ENCODE measurements at places on chromosomes 2 and 18.

- DNase-seq: no peak
Measured at GRCh38 chr2:47900857-47901256, 5.4 kb downstream of the FBXO11 start.

DNA sequence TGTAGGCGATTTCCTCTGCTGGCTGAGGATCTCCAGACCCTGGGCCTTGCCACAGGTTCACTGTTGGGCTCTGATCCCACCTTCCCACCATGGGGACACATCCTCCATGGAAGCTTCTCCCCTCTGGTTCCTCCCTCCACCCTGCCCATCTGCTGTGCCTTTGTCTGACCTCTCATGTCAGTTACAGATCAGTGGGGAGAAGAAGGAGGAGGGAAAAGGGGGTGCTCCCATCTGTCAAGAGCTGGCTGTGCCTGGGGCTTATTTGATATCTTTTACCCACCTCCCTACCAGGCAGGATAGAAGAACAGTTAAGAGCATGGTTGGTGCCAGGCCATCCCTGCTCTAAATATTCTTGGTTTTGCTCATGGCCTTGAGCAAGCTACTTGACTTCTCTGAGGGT lies 12.3 kb upstream of the DNAJB2 start:
- no peak for DNase-seq

DNA sequence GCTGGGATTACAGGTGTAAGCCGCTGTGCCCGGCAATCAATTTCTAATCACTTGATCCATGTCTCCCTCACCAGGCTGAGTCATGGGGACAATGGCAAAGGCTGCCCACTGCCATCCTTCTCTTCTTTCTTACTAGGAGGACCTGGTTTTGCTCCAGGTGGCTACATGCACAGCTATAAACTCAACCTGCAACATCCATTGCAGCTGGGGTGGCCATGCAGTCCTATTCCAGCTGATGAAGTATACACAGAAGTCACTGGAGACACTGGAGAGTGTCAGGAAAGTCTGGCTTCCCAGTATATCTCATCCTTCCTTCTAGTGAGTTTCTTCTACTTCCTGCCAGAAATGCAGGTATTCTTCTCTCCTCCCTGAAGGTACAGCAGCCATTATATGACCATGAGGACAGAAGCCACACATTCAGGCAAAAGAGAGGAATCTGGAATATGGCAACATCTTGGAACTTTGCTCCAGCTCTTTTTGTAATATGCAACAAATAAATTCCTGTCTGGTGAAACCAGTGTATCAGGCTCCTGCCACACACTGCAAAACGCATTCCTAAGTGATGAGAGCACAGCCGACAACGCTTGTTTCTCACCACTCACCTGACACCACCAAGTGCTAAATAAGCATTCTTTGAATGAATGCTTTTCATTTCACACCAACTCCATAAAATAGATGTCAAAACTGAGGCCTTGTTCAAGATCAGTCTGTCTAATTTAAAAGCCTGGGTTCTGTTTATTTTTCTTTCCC lies 32.3 kb downstream of the SCTR start:
- DNase-seq: no peak

- no peak for DNase-seq
Measured at GRCh38 chr2:161139098-161139987, 20.9 kb upstream of the TANK start.

GRCh38 chr2:214104219-214104618 lies 306.6 kb upstream of the VWC2L start:
- DNase-seq: no peak

GRCh38 chr2:174108579-174108978 lies 139.8 kb downstream of the OLA1 start:
- DNase-seq: no peak

- no peak for DNase-seq
Measured at GRCh38 chr2:217329023-217329431, 469.2 kb upstream of the TNP1 start.

GRCh38 chr2:111930409-111930808 lies 32.0 kb downstream of the MERTK start:
- DNase-seq: no peak

GRCh38 chr2:100408941-100409340 lies 8.5 kb downstream of the CHST10 start:
- DNase-seq: no peak

DNA sequence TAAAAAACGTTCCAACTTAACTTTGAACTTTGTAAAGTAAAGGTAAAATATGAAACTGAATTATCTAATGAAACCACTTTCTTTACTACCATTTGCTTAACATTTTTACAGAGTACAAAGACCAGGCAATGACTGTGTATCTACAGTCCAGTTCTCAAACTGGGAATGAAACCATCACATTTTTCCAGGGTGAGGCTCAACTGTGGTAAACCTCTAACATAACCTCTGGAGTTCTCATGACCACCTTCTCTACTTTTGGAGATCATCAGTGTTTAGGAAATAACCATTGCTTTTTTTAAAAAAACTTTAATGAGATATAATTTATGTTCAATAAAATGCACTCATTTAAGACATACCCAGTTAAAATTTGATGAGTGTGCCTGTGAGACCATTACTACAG lies 223.5 kb downstream of the RNF152 start:
- no peak for DNase-seq

- no peak for DNase-seq
Measured at GRCh38 chr2:229571243-229571642, 143.1 kb downstream of the DNER start.

GRCh38 chr18:78207942-78208341 lies 771.7 kb upstream of the SALL3 start:
- DNase-seq: no peak

- DNase-seq: no peak
Measured at GRCh38 chr18:65057439-65058083, 693.3 kb upstream of the CDH7 start.

DNA sequence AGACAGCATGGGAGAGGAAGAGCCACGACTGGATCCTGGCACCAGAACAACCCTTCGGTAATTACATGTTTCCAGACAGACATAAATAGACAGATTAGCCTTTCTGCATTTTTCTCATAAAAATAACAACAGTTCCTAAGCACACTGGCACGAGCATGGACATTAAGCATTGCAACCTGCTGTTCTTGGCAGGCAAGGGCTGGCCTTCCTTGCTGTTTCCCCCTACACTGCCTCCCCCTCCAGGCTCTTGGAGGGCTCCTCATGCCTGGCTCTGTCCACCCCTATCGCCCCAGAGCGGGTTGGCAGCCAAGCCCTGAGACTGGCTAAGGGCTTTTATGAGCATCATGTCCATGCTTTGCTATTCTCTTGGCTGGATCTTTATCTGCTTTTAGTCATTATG lies 89.6 kb downstream of the TTC32 start:
- no peak for DNase-seq

GRCh38 chr2:181602017-181602416 lies 54.9 kb downstream of the CERKL start:
- DNase-seq: no peak

GRCh38 chr2:168819050-168819715 lies 16.7 kb downstream of the NOSTRIN start:
- DNase-seq: no peak

GRCh38 chr2:62733546-62733945 lies 28.0 kb downstream of the EHBP1 start:
- DNase-seq: no peak

DNA sequence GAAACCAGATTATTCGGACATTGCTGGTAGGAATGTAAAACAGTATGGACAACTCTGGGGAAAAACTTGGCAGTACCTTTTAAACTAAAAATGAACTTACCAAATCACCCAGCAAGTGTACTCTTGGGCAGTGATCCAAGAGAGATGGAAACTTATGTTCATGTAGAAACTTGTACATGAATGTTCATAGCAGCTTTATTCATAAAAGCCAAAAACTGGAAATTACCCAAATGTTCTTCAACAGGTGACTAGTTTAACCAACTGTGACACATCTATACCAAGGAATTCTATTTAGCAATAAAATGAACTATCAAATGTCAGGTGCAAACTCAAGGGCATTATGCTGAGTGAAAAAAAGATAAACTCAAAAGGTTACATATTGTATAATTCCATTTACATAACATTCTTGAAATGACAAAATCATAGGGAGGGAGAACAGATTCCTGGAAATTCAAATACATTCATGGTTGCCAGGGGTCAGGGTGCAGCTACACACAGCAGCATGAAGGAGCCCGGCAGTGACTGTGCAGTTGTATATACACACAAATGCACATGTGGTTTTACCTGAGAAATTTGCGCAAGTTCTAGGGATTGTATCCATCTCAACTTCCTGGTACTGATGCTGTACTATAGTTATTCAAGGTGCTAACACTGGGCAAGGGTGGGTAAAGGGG lies 3.5 kb upstream of the RNU4ATAC start:
- no peak for DNase-seq

GRCh38 chr18:2236232-2236631 lies 335.1 kb downstream of the METTL4 start:
- DNase-seq: no peak

- no peak for DNase-seq
Measured at GRCh38 chr2:146392186-146392585, 1452.6 kb upstream of the ACVR2A start.

DNA sequence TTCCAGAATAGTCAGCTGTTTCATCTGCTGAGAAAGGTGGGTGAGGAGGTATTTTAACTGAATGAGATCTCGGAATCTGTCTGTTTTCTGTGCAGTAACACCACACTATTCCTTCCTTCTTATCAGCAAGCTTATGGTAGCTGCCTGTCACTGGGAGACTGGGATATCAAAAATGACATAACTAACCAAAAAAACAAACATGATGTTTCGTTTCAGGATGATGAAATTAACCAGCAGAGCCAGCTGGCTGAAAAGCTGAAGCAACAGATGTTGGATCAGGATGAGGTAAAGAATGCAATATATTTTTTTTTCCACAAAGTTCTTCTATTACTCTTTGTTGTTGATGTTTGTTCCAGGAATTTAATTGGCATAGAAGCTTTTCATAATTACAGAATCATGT lies 59.8 kb upstream of the LYPD6B start:
- DNase-seq: no peak

DNA sequence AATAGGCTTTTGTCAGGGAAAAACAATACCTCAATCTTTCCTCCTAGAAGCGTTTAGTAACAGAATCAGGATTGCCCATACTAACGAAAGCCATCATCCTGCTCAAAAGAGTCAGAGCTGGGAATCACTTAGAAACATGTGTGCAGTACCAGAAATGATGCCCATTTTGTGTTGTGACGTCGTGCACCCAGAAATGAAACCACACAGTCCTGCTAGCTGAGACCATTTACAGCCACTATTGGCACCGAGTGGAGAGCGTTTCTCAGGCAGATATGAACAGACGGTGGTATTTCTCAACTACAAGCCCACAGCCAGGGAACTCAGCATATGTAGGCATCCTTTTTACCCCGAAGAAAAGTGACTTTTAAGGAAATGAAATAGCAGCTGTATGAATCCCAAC lies 284.3 kb upstream of the LRATD1 start:
- no peak for DNase-seq

GRCh38 chr18:62715759-62716615 lies 646 bp downstream of the PHLPP1 start:
- DNase-seq: peak; percentile 62

DNA sequence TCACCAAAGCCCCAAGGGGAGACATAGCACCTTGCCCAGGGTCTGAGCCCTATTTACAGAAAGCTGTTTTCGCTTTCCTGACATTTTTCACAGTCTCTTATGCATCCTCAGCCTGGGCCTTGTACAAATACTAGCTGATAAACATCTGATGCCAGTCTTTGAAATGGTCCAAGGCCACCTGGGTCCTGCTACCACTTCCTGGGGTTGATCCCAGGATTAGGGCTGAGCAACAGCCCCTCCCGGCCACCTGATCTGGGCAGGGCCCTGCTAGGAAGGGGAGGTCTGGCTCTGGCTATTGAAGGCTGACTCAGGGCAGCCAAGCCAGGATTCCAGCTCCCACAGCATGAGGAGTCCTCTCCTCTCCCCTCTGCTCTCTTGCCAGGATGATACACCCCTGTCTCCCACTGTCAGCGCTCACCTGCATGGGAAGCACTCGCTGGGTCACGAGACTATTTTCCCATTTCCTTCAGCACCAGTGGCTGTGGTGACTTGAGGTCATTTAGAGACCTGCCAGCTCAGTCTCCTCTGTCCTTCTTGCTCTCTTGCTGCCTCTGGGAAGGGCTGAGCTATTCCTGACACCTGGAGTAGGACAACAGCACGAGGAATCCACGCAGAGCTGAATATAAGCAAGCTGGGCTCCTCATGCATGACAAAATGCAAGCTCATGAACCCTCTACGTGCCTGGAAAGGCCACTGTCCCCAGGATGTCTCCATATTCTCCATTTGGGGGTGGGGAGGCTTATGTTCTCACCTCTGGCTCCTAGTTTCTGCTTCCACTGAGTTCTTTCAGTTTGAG lies 53.0 kb upstream of the LGALSL start:
- DNase-seq: no peak

DNA sequence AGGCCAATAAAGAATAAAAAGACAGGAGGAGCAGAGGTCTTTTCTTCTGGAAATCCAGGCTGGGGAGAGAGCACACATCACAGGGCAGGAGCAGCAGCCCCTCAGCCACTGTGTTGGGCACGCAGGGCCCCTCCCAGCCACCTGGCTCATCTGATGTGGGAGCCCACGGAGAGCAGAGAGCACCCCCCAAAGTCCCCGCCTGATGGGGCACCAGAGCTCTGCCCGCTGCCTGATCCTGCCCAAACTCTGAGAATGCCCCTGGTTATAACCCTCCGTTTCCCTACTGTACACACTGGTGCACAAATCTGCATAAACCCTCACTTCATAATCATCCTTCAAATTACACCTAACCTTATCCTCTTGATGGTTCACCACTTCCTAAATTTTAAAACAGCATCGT lies 111.3 kb downstream of the HDAC4 start:
- no peak for DNase-seq

DNA sequence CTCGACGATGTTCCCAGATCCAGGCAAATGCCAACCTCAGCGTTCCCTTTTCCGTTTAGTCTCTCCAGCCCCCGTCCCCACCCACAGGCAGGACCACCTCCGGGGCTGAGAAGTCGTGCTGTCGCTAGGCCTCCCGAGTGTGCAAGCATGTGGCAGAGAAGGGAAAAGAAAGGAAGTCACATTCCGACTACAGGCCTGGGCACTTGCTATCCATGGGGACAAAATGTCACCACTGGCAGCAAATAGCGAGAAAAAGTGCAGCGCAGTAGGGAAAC lies 420 bp downstream of the PIGN start:
- no peak for DNase-seq

GRCh38 chr18:13161276-13161899 lies 57.2 kb upstream of the LDLRAD4 start:
- DNase-seq: no peak

GRCh38 chr2:138928374-138929021 lies 148.3 kb upstream of the NXPH2 start:
- no peak for DNase-seq

Data from endothelial cell (in vitro differentiated cells).